T-helper 17 cell (primary cell): ENCODE measurements at places on chromosomes 16 and 17. TPM values are rescaled to one million over a fixed set of nuclear protein-coding genes. Genes with fewer than 3 reads are reported as not detected.

- no peaks in the 10 kb centered on the region for H3K4me1 ChIP-seq
- H3K27me3 ChIP-seq, result peaks cover 33% of the 10 kb centered on the region
- H3K4me3 ChIP-seq, result no peak overlapping the region
- no peak for DNase-seq
- no peak overlapping the region for H3K27ac ChIP-seq
- H3K36me3 ChIP-seq, result no peaks in the 10 kb centered on the region
These were observed 30.2 kb upstream of the TEKT3 start for GRCh38 chr17:15371376-15372130.

DNA sequence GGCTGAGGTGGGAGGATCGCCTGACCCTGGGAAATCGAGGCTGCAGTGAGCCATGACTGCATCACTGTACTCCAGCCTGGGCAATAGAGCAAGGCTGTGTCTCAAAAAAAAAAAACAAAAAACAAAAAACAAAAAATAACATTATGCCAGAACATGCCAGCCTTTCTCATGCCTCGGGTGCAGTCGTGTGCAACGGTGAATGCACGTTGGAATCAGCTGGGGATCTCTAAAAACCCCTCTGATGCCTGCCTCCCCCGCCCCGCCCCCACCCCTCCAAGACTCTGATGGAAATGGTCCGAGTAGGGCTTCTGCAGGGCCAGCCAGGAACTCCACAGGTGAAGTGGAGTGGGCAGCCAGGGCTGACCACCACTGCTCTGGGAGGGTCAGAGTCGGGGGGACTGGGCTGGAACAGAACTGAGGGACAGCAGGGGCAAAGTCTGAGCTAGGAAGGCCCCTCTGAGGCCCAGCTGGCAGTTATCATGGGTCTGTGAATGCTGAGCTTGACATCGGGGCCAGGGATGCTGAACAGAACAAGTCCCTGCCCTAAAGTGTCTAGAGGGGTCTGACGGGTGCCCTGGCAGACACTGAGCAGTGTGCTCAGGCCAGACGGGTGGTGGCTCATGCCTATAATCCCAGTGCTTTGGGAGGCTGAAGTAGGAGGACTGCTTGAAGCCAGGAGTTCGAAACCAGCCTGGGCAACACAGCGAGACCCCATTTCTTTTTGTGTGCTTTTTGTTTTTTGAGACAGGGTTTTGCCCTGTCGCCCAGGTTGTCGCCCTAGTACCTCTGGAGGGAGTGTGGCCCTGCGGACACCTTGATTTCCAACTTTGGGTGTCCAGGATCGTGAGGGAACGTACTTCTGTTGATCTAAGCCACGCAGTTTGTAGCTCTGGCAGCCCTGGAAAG lies 193.4 kb upstream of the GSE1 start:
- no peaks in the 10 kb centered on the region for H3K36me3 ChIP-seq
- no peak overlapping the region for H3K4me3 ChIP-seq
- DNase-seq, result peak; percentile 3
- no peak overlapping the region for H3K27ac ChIP-seq
- H3K27me3 ChIP-seq, result peaks cover 14% of the 10 kb centered on the region

DNA sequence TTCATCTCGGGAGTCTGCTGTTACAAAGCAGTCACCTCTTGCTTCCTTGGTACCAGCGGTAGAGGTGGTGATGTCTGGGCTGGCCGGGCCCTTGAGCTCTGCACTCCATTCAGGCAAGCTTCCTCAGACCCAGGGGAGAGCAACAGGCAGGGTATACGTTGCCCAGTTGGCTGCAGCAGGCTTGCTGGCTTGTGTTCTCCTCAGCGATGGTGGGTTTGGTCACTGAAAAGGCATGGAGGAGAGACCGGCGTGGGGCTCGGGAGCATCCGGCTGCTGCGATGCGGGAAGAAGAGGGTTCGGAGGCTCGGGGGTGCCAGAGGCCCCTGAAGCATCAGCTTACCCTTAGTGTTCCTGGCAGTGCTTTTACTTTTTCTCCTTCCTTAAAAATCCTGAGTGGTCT lies 25.8 kb downstream of the SAP30BP start:
- H3K27ac ChIP-seq, result peak overlapping the region; percentile 16
- no peak for DNase-seq
- no peaks in the 10 kb centered on the region for H3K36me3 ChIP-seq
- no peaks in the 10 kb centered on the region for H3K27me3 ChIP-seq
- no peak overlapping the region for H3K4me3 ChIP-seq

TBC1D3H gene
- total RNA-seq, result not detected

- H3K4me1 ChIP-seq, result peaks cover 9% of the 10 kb centered on the region
- H3K27ac ChIP-seq, result no peak overlapping the region
- no peak overlapping the region for H3K4me3 ChIP-seq
- no peaks in the 10 kb centered on the region for H3K36me3 ChIP-seq
These were observed 5.1 kb downstream of the CBX8 start for GRCh38 chr17:79791735-79792161.

- H3K27me3 ChIP-seq, result no peaks in the 10 kb centered on the region
- peak overlapping the region; percentile 88 for H3K27ac ChIP-seq
- no peak for DNase-seq
- peak overlapping the region; percentile 86 for H3K4me3 ChIP-seq
- no peaks in the 10 kb centered on the region for H3K36me3 ChIP-seq
These were observed 2.9 kb upstream of the ZSCAN10 start for GRCh38 chr16:3101841-3102470.

DNA sequence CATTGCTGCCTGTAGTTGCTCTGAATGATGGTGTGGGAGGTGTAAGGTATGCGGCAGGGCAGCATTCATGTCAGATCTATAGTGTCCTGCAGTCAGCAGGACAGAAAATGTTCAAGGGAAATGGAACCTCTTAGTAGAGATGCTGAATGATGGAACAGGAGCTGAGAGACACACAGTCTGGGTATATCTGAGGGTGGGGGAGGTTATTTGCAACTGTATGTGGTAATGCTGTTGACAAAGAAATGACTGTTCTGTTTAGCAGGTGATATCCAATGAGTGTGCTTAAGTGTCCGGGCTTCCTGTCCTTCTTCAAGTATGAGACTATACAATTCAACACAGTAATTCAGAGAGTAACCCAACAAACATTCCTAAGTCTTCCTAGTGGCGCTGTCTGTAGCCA lies 46.6 kb downstream of the STH start:
- peaks cover 16% of the 10 kb centered on the region for H3K4me1 ChIP-seq
- H3K36me3 ChIP-seq, result peaks cover 2% of the 10 kb centered on the region
- no peak for DNase-seq
- H3K27ac ChIP-seq, result peak overlapping the region; percentile 54
- H3K4me3 ChIP-seq, result no peak overlapping the region
- no peaks in the 10 kb centered on the region for H3K27me3 ChIP-seq

DNA sequence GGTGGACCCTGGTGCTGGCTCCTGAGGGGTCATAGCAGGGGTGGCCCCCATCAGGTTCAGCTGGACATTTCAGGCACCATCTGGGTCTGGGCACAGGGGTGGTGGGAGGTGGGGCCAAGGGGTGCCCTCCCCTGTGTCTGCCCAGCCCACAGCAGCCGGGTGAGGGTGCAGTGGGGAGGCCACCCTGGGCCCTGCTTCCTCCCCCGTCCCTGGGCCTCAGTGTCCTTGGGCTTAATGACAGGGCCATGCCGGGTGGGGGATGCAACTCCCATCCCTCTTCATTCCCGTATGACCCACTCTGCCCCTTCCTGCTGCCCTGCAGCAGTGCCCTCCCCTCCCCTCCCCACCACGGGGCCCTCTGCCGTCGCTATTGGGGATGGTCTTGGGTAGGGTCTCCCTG lies 10.7 kb downstream of the CPNE7 start:
- H3K36me3 ChIP-seq, result no peaks in the 10 kb centered on the region
- no peaks in the 10 kb centered on the region for H3K27me3 ChIP-seq
- no peak for DNase-seq
- H3K4me1 ChIP-seq, result no peaks in the 10 kb centered on the region
- H3K27ac ChIP-seq, result peak overlapping the region; percentile 34

DNA sequence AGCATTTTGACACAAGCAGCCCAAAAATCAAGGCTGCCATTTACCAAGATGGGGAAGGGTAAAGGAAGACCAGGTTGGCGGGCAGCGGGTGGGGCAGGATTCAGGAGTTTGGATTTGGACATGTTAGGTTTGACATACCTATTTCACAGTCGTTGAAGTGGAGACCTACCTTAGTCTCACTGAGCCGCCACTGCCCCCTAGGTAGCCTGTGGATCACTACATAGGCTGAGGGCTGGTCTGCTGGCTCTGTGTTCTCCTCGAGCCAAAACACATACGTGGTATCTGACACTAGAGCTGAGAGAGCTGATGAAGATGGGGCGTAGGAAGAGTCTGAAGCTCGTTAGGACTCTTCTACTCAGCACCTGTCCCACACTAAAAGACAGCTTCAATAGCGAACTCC lies 115.1 kb downstream of the HIC1 start:
- no peak for DNase-seq
- H3K4me1 ChIP-seq, result peaks cover 9% of the 10 kb centered on the region
- H3K27ac ChIP-seq, result no peak overlapping the region
- H3K27me3 ChIP-seq, result no peaks in the 10 kb centered on the region
- H3K36me3 ChIP-seq, result peaks cover 9% of the 10 kb centered on the region

- H3K27me3 ChIP-seq, result no peaks in the 10 kb centered on the region
- no peaks in the 10 kb centered on the region for H3K36me3 ChIP-seq
- no peak for DNase-seq
- H3K4me3 ChIP-seq, result no peak overlapping the region
These were observed 188.0 kb downstream of the CDH11 start for GRCh38 chr16:64933885-64934284.

DNA sequence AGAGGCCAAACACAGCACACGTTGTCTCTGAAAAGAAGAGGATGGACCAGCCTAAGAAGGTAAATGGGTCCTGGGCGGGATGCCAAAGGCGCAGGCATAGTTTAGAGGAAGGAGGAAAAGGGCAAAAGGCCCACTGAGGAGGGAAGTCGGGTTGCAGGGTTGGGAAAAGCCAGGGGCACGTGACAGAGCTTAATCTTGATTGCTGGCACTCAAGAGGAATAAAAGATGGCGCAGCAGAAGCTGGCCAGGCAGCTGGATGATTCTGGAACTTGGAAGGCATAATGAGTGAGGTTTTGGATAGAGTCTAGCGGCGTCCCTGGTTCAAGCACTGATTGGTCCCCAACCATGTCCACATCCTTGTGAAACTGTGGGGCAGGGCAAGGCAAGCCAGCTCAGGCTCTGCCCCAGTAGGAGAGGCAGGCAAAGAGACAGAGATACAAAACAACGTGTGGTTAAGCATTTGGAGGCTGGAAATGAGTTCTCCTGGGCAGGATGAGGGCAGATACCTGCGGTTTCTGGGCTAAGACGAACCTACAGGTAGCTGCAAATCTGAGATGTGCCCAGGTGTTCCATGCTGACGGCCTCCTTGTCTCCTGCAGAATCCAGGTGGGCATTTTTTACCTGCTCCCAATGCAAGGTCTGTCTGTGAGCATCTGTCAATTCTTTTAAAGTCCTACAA lies 52.7 kb upstream of the CIBAR2 start:
- H3K4me1 ChIP-seq, result no peaks in the 10 kb centered on the region
- no peak overlapping the region for H3K4me3 ChIP-seq

DNA sequence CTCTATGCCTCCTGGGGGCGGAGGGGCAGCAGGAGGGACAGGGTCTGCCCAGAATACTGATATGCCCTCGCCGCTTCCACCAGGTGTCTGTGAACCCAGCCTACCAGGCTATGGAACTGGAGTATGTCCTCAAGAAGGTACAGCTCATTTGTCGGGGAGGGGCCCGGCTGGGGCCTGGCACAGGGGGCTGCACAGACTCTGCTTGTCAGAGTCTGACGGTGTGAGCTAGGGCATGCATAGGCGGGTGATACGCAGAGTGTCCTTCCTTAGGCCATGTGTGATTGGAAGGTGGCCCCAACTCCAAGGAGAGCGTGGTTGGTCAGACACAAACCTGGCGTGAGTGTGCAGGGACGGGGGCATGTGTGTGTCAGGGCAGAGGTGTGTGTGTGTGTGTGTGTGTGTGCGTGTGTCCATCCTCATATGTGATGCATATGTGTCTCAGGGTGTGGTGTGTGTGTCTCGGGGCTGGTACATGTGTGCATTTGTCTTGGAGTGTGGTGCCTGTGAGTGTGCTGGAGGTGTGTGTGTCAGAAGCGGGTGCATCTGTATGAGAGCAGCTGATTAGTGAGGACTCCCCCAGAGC lies 7.0 kb downstream of the CHAD start:
- no peak for DNase-seq
- peaks cover 3% of the 10 kb centered on the region for H3K36me3 ChIP-seq
- no peak overlapping the region for H3K27ac ChIP-seq
- H3K4me3 ChIP-seq, result no peak overlapping the region

DNA sequence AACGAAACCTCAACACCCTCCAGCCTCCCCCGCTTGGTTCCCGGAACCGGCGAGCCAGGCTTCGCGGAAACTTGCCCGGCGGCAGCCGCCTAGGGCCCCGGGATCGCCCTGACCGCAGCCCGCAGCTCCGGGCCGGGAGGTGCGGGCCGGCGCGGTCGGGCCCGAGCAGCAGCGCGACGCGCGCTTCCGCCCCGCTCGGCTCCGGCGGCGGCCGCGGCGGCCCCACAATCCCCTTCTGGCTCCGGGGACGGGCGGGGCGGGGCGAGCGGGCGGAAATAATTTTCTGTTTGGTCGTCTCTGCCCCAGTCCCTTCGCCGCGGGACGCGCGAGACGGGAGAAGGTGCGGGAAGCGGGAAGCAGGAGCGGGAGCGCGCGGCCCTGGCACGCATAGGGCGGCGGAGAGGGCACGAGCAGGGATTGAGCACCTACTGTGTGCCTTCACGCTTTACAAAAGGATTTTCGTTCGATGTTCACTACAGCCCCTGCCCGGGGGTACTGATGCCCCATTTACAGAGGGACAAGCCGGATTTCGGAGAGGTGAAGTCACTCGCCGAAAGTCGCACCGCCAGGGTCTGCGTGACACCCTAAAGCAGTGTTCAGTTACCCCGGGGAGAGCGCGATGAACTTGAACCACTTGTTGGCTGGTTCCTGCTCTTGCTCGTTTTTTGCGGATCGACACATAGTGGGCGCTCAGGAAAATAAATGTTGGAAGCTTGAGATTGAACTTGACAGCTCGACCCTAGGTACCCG lies 2.7 kb upstream of the MLLT6 start:
- H3K27me3 ChIP-seq, result no peaks in the 10 kb centered on the region
- H3K4me3 ChIP-seq, result peak overlapping the region; percentile 97
- peaks cover 2% of the 10 kb centered on the region for H3K36me3 ChIP-seq
- H3K27ac ChIP-seq, result peak overlapping the region; percentile 97
- peaks cover 48% of the 10 kb centered on the region for H3K4me1 ChIP-seq

- no peaks in the 10 kb centered on the region for H3K27me3 ChIP-seq
- no peak for DNase-seq
- H3K27ac ChIP-seq, result no peak overlapping the region
- H3K36me3 ChIP-seq, result no peaks in the 10 kb centered on the region
- H3K4me3 ChIP-seq, result no peak overlapping the region
- H3K4me1 ChIP-seq, result no peaks in the 10 kb centered on the region
These were observed 331.5 kb downstream of the CBLN1 start for GRCh38 chr16:48950184-48950583.
